Osteocyte (in vitro differentiated cells): ENCODE measurements at places on chromosomes 1 and 21. TPM values are rescaled to one million over a fixed set of nuclear protein-coding genes. Genes with fewer than 3 reads are reported as not detected.

GRCh38 chr1:181120924-181121323, 32.4 kb downstream of the IER5 start:
- no peak for DNase-seq

DNA sequence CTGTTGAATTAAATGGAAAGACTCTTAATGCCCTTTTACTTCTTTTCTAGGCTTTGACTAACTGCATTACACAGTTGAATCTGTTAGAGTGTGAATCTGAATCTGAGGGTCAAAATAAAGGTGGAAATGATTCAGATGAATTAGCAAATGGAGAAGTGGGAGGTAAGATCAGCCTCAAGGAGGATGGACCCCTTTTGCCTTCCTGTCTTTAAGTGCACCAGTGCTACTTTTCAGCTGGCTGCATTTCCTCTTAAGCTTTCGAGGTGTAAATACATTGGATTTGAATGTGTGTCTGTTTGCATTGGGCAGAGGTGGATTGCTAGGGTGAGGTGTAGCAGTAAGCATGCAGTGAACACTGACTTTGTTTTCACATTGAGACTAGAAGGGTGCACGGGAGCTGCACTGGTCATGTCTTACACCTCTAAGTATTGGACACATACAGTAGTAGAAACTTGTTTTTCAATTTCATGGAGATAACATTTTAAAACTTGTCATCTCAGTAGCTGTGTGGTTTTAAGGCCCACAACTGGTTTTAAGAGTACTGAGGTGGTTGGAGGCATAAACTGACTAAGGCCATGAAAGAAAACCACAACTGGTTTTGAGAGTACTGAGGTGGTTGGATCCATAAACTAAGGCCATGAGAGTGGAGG, 35.4 kb downstream of the MIA3 start:
- no peak for DNase-seq

DNA sequence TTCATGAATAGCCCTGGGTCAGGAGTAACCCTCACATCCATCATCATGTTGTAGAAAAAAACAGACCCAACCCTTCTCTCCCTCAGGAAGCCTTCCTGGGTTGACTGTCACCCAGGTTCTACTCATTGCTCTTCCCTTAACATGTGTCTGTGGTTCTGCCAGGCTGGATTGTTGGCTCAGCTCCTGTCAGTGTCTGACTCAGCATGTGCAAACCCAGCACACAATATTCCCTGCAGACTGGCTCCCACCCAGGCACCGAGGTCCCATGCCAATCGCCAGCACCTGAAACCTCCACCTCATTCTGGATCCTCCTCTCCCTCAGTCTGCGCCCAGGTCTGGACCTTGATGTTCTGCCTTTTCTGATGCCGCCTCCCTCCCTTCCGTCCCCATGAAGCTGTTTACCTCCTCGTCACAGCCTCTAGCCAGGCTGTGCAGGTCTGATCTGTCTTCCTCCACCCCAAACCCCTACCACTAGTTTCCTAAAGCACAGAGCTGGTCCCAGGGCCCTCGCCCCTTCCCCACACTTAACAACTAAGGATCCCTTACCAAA, 4.3 kb upstream of the S100A8 start:
- DNase-seq, result no peak

- DNase-seq, result no peak
Measured at GRCh38 chr1:2470290-2471158, 5.6 kb upstream of the PLCH2 start.

Gene DCDC2B
- not detected in 2 replicates for total RNA-seq

DNA sequence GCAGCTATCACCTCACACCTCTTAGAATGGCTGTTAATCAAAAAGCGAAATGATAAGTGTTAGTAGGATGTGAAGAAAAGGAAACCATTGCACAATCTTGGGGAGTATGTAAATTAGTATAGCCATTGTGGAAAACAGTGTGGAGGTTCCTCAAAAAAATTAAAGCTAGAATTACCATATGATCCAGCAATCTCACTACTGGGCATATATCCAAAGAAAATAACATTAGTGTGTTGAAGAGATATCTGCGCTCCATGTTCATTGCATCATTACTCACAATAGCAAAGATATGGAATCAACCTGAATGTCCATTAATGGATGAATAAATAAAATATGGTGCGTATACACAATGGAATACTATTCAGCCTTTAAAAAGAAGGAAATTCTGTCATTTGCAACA, 68.9 kb downstream of the SNRPE start:
- DNase-seq, result no peak

Gene CAMK1G
- not detected in 2 replicates for total RNA-seq

DNA sequence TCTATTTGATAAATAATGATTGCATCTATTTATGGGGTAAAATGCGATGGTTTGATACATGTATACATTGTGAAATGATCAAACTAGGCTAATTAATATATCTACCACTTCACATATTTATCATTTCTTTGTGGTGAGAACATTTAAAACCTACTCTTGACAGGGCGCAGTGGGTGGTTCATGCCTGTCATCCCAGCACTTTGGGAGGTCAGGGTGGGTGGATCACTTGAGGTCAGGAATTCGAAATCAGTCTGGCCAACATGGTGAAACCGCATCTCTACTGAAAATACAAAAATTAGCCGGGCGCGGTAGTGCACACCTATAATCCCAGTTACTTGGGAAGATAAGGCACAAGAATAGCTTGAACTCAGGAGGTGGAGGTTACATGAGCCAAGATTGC, 25.3 kb downstream of the PLEKHA6 start:
- DNase-seq, result no peak

Gene OR2L13
- total RNA-seq, result not detected in 2 replicates

DNA sequence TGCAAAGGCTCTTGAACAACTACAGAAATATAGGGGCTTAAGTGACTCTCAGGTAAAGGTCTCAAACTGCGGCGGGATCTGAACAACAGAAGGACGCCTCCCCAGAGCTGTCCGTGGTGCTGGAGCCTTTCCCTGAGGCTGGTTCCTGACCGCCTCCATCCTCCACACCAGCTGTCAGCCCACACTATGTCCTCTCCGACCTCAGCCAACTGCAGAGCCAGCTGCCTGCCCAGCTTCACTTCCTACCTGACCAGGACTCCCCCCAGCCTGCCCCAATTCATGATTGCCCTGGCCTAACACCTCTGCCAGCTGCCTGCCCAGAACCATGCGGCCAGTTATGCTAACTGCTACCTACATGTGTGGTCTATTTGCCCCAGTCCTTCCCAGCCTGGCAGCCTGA, 63.6 kb upstream of the ZC3H12A start:
- DNase-seq, result no peak

DNA sequence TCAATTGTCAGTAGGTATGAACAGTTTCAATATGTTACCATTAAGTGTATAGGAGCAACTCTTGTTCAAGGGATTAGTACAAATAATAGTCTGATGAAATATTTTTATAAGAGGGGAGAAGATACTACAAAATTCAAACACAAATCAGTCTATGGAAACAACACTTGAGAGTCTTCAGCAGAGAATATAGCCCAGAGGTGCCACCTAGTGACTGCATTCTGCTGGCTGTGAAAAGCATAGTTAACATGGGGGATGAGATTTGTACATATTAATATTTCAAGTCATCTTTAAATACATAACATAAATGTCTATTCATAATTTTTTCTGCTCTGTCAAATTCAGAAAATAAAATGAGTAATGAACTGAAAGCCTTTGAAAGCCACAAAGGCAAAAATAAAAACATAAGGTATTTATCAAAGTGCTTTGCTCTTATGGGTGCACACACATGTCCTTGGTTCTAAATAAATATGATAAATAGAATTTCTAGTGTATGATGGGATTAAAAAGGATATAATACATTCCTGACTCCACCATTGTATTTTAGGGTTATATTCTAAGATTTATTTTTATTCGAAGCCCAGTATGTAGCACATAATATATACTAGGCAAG, 440.9 kb upstream of the ZRANB2 start:
- DNase-seq, result no peak

DNA sequence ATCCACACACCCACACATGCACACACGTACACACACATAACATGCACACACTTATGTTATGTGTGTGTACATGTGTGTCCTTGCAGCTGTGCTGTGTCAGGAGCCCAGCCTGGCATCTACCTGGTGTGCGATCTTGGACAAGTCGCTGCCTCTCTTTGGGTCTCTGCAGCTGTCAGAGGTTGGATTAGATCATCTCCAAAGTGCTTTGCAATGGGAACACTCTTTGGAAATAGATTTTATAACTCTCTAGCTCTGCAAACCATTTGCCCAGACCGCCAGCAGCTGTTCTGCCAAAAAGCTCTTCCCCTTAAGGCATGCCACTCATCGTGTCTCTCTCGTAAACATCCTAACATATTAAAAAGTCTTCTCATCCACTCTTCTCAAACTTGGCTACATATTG, 4.7 kb downstream of the PKP1 start:
- DNase-seq, result no peak

DNA sequence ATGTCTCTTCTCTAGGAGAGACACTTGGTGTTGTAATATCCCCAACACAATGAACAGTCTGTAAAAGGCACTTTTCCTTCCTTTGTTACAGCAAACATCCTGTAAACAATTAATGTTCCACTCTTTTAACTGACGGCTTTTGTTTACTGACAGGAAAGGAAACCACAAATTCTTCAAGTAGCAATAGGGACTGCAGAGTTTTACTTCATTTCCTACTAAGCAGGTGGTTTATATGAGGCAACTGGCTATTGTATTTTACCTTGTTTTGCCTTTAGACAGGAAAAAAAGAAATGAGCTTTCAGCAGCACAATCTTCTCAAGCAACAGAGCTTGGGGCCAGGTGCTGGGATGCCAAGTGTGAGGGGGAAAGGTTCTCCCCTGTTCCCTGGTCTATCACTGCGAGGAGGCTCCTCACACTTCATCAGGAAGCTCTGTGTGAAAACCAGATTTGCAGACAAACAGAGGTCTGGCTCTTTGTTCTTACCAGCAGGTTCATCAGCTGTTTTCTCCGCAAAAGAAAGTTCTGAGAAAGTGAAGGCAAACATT, 51.2 kb downstream of the SIPA1L2 start:
- DNase-seq, result no peak

DNA sequence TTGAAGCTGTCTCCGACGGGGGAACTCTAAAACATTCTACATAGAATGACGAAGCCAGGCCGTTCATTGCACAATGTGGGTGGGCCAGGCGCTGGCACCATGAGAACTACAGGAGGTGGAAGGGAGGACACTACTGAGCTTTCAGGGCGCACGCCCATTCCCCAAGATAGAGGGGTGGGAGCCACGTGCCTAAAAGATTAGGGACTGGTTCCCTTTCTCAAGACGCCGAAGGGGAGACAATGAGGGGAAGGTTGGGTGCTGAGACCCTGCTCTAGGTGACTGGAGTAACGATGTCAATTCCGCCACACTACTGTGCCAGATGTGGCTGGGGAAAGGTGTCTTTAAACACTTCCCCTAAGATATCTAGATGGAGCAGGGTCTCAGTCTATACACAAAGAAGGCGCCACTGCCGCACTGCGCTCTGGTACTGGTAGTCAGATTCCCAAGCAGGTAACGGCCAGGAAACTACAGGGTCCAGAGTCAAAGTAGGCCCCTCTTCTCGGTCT, 782 bp downstream of the CSDE1 start:
- no peak for DNase-seq

DNA sequence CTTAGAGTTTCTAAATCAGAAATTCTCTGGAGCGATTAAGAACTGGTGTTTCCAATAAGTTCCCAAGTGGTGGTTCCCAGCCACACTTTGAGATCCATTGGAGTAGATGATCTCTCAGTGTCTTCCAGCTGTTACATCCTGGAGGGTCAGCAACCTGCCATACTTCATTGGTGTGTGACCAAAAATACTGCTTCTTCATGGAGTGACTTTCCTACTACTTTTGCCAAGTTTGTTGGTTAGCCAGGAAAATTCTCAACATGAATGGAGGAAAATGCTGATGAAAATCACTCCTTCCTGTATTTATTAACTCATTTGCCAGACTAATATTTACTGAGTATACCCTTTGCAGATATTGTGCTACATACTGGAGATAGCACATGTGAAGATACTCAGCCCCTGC, 186.1 kb downstream of the FGGY start:
- DNase-seq, result no peak

- no peak for DNase-seq
Measured at GRCh38 chr1:114126261-114127095, 27.2 kb downstream of the SYT6 start.

GRCh38 chr21:42878678-42878992, 704 bp downstream of the WDR4 start:
- no peak for DNase-seq

DNA sequence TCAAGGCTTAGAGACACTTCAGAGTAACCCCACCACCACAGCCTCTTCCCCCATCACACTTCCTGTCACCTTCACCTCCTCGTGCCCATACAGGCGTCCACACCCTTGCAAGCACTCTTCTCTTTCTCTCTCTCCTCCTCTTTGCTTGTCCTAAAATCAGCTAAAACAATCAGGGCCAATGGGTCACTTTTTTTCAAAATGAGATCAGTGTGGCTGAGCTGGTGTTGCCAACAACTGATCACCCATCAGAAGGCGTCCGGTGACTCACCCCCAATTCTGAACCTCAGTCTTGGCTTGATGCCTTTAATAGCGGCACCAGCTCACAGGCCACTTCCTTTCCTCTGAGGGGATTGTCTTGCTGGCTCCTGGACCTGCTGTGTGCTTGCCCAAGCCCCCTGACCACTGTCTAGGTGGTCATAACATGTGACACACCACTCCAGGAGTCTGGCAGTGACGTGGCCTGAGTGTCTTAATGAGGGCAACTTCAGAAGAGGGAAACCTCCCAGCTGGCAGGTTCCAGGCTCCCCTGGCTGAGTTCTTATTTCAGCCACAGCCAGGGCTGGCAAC, 1.6 kb downstream of the DRAXIN start:
- no peak for DNase-seq

Gene RCSD1
- total RNA-seq, result not detected in 2 replicates

GRCh38 chr1:47532921-47533792, 95.3 kb downstream of the FOXD2 start:
- DNase-seq, result no peak

DNA sequence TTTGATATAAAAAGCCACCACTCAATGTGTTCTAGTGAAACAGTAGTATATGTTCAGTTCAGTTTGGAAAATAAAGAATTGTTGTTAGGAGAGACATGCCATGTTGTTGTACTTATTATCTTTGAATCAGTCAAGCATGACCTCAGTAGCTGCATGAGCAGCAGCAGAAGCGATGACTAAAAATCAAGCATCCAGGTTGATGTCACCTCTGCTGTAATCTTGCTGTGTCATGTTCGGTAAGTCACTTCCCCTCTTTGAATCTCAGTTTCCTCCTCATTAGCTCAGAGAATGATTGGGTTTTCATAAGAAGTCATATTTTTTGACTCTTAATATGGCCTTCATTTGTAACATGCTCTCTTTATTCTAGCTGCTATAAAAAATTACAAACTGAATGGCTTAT, 428.4 kb upstream of the B3GALT2 start:
- DNase-seq, result no peak
